Epithelial cell of proximal tubule (primary cell): ENCODE measurements at places on chromosomes 16 and 17.

DNA sequence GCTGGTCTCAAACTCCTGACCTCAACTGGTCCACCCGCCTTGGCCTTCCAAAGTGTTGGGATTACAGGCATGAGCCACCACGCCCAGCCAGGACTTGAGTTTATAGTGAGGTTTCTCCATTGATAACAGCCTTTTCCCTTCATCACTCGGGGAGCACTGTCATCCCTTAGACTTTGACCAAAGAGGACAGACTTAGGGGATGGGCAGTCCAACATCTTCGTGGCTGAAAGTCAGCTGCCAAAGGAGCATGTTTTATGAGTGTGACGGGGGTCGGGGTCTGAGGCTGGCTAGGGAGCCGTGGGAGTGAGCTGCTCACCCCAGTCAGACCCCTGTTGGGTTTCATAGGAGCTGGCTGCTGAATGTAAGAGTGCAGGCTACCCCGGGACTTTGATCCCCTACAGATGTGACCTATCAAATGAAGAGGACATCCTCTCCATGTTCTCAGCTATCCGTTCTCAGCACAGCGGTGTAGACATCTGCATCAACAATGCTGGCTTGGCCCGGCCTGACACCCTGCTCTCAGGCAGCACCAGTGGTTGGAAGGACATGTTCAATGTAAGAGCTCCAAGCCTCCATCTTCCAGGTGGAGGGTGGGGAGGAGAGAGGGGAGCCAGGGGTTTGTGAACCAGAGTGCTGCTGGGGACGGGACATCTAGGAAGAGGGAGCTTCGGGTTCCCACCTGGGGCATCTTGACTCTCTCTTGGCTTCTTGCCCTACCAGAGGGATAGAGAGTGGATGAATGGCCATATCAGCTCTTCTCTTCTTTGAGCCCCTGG is 3.1 kb downstream of the DHRS11 start:
- no peak for DNase-seq

GRCh38 chr17:46853896-46854444 is 2.6 kb downstream of the WNT9B start:
- no peak for DNase-seq

GRCh38 chr17:77887464-77888241 is 70.8 kb upstream of the TNRC6C start:
- no peak for DNase-seq

GRCh38 chr17:17408236-17408794 is 68.5 kb upstream of the MED9 start:
- no peak for DNase-seq

DNA sequence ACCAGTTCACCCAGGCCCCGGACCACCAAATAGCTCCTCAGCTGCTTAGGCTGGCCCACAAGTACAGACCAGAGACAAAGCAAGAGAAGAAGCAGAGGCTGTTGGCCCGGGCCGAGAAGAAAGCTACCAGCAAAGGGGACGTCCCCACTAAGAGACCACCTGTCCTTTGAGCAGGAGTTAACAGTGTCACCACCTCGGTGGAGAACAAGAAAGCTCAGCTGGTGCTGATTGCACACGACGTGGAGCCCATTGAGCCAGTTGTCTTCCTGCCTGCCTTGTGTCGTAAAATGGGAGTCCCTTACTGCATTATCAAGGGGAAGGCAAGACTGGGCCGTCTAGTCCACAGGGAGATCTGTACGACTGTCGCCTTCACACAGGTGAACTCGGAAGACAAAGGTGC is 15.4 kb downstream of the FOXF1 start:
- no peak for DNase-seq

GRCh38 chr16:11014136-11014535 is 69.8 kb downstream of the CLEC16A start:
- no peak for DNase-seq

- no peak for DNase-seq
Observed at GRCh38 chr17:66310528-66311148, 8.2 kb downstream of the PRKCA start.

GRCh38 chr17:47957591-47958490 is at the start of gene PRR15L:
Gene PRR15L (minus strand): TSS chr17:47957883. CDS start chr17:47953234, 4,649 bp downstream.
- no peak for DNase-seq

DNA sequence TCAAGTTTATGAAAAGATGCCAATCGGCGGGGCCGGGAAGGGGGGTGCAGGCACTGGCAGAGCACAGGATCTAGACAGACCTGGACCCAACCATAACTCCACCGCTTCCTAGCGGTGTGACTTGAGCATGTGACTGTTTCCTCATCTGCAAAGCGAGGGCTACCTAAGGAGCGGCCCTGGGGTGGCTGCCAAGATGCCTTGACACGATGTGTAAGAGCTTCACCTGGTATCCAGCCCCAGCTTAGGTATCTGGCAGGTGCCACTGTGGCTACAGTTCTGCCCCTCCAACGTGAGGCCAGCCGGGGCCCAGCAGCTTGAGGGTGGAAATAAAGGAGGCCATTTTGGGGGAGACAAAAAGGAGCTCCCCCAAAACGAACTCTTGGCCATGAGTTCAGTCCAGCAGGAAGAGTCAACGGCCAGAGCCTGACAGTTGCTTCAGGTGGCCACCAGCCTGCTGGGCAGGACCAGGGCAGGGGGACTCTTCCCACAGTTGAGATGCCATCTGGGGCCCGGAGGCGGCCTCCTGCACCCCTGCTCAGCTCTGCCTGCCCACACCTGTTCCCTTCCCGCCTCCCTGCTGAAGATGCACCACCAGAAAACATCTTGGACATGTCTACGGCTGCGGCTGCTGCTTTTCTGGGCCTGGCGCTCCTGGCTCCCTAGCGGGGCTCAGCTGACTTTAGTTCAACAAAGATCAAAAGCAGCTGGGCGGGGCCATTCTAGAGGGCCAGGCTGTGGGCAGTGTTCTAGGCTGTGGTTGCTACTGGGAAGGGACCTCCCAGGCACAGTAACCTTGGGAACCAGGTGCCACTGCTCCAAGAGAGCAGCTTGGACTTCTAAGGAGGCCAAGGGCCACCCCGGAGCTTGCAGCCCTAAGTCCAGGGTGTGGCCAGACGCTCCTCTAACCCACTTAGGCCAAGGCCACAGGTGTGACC is 3.4 kb upstream of the MTSS2 start:
- no peak for DNase-seq

DNA sequence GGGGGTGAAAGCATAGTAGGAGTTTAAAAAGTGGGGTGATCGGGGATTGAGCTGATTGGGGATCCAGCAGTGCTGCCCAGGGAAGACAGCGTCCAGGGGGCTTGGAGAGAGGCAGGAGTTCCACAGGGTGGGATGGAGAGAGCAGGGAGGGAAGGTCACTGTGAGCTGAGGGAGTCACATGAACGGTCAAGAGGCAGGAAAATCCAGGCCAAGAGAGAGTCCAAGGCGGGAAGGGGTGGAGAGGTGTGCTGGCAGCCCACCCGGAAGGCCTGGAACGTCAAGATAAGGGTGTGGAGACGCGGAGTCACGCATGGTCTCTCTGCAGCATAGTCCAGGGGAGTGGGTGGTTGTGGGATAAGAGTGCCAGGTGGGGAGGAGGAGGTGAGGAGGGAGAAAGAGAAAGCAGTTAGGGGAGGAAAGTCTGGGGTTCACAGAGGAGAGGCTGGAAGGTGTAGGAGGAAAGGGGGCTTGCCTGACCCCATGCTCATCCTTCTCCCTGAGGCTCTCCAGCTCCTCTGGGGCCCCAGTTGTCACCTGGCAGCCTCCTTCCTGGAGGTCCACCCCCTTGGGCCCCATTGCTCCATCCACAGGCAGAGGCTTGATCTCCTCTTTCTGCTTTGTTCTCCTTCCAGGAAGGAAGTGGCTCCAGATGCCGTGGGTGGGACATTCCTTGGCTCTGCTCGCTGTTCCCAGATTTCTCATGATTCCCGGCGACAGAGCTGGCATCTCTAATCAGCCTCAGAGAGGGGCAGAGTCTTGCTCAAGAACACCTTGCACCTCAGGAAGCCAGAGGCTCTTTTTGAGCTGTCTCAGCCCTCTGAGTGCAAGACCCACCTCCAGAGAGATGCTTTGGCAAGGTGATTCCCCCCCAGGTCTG is 28.7 kb downstream of the CCR7 start:
- DNase-seq = no peak

DNA sequence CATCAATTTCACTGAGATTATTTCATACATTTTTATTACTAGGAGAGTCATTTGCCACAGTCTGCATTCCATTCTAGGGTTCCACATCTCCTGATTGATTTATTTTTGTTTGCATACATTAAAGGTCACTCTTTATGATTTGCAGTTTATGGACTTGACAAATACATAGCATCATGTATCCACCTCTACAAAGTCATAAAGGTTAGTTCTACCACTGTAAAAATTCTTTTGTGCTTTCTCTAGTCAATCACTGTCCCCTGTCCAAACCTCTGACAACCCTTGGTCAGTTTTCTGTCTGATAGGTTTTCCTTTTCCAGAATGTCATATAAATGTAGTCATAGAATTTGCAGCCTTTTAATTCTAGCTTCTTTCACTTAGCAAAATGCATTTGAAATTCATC is 434.6 kb upstream of the MON1B start:
- no peak for DNase-seq

DNA sequence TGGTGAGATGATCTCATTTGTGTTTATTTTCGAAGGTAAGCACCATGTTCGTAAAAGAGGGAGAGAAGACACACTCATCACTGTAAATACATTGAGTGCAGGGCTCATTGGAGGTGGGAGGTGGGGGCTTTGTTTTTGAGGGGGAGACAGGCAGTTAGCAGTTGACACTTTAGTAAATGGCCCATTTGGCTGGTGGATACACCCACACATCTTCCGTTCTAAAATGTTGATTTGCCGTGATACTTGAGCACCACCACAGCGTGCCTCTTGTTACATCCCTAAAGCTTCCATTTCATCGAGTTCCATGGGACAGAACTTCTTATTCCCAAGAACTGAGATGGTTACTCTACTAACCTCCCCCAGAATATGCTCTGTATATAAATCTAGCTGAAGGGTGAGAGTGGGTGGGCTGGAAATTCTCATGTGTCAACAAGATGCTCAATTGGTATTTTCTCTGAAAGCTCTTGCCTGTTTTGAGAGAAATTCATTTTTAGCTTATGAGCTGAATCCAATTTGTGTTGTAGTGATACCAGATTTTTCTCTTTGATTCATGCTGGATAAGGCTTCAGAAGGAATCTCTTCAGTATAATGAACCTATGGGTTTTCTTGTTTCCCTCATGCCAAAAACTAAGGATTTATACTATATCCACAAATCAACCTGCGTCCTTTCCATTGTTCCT is 314.3 kb downstream of the RBFOX1 start:
- no peak for DNase-seq

- DNase-seq = no peak
Observed at GRCh38 chr16:81657224-81657623, 121.9 kb upstream of the PLCG2 start.

DNA sequence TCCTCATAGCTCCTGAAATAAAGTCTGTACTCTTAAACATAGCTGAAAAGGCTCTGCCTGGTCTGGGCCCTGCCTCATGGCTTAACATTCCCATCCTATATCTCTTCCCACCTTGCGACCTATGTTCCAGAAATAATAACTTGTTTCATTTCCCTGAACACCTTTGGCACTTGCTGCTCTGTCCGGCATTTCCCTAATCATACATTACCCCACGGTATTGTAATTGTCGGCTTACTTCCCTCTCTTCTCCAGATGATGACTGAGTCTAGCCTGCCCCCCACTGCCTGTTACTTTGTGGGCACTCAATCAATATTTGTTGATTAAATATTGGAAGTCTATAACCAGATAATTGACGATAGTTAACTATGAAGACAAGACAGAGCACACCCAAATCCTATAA is 23.3 kb upstream of the SUPT4H1 start:
- DNase-seq = no peak

DNA sequence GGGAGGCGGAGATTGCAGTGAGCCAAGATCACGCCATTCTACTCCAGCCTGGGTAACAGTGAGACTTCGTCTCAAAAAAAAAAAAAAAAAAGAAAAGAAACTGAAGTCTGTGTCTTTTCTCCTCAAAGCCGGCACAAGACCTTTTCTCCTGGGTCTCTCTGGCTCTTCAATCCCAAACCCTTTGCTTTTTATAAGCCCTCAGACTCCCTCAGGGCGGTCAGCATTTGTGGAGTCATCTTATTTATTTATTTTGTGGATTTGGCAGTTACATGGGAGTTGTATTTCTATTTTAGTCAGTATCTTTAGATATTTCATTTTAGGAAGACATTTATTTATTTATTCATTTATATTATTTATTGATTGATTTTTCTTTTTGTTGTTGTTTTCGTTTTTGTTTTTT is 57.7 kb upstream of the MAP3K14 start:
- no peak for DNase-seq

DNA sequence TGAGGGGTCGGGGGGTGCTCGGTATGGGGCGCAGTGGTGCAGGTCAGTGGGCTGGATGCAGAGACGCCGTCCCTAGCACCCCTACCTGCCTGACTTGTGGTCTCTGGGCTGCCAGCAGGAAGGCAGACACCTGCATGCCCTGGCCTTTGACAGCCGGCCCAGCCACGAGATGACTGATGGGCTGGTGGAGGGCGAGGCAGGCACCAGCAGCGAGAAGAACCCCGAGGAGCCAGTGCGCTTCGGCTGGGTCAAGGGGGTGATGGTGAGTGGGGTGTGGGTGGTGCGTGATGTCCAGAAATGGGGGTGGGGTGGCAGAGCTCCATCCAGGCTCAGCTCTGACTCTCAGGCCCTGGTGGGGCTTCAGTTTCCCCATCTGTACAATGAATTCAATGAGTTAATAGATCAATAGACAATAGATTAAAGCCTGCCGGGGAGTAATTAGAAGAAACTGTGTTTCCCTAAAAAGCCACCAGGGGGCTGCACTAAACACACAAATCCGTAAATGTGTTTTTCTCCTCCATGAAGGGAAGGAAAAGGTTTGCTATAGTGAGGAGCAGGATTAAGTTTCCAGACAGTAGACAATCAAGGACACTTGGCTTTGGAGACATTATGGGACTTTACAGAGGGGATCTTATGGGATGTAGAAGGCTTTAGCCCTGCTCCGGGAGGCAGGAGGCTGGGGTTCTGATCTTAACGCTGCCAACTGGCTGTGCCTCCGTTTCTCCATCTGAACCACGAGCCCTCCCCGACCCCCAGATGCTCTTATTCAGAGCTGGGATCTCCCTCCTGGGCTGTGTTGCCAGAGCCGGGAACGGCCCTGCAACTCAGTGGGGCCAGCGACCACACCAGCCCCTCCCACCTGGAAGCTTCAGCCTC is 2.2 kb downstream of the SLC12A3 start:
- no peak for DNase-seq

DNA sequence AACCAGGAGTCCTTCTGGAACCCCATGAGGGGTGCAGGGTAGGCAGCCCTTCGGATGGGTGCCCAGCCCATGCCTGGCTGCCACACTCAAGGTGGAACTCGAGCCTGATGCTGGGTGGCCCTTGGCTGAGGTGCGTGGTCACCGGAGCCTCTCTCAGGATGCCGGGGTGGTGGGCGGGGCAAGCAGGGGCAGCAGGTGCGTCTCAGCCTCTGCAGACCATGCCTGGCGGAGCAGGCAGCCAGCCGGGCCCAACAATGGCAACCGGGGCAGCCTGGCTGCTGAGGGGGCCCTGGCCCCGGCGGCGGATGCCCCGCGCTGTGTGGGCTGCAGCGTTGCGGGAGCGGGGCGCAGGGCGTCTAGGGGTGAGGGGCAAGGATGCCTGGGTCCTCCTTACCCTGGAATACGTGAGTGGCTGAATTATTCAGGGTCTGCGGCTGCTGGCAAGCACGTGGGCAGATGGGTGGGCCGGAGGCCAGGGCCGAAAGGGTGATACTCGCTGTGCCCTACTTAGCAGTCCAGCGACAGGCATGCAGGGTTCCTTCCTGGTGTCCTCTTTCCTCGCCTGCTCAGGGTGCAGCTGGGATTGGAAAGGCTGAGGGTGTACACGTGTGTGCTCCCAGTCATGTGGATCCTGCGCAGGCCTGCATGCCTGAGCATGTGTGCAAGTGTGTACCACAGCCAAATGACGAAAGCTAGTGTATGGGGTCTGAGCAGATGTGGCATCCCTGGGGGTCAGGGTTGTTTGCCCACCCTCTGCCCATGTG is 14.6 kb downstream of the MYO15A start:
- no peak for DNase-seq

GRCh38 chr16:47617732-47618131 is 156.6 kb downstream of the PHKB start:
- DNase-seq = no peak
